ENCODE measurements at places on chromosomes 3 and 15.

DNA sequence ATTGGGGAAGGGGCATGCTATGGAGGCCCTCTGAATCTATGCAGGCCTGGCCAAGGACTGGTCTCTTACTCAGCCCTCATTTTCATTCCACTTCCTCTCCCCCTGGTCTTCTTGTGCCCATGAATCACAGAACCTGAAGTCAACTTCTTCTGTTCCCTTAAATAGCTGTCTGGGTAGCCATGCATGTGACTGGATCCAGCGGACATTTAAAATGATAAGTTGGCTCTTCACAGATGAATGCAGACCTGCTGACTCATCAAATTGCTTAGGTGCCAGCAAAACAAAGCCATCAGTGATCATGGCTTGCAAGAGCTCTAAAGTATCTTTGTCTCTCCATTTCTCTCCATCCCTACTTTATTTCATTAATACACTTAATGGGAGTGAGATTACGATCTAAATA is 90.1 kb upstream of the CADPS start:
- no peak for DNase-seq

DNA sequence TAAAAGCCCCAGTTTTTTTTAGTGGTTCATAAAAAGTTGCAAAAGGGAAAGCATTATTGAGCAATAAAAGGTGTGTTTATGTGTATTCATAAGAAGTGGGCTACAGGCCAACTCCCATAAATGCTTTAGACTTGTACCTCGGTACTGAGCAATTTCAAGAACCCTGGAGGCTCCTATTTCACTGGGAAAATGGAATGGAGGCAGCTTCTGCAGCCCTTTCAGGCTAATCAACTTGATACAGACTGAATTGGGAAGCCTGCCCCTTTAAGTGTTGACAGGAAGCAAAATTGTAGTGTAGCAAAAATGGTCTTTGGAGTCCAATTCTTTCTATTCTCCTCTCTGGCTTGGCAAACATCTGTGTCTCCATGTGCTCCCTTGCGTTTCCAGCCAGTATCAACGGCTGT is 118.8 kb downstream of the ECT2 start:
- DNase-seq, result no peak

GRCh38 chr15:57298843-57299550 is 77.3 kb upstream of the CGNL1 start:
- DNase-seq, result no peak

- no peak for DNase-seq
Measured at GRCh38 chr15:43118829-43119228, 13.0 kb upstream of the UBR1 start.

- no peak for DNase-seq
Measured at GRCh38 chr3:23071758-23072157, 131.4 kb upstream of the UBE2E2 start.

- no peak for DNase-seq
Measured at GRCh38 chr3:125436921-125437320, 61.8 kb upstream of the ZNF148 start.

- DNase-seq, result no peak
Measured at GRCh38 chr3:46670891-46671427, 22.5 kb downstream of the ALS2CL start.

GRCh38 chr3:156299569-156299968 is 179.2 kb downstream of the KCNAB1 start:
- DNase-seq, result no peak

DNA sequence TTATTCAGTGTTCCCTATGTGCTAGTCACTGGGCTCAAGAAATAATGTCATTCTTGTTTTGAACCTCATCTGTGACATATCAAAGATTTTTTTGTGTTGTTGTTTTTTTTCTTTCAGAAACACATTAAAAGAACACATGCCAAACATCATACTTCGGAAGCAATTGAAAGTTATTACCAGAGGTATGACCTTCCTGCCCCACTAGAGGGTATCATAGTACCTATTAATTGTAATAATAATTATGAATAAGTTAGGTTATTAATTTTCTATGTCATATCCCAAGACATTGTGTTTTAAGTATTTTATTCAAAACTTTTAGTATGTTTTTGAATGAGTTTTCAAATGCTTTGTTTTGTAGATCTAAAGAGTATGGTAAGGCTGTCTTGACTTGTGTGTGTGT is 65.7 kb downstream of the CDIN1 start:
- DNase-seq, result no peak
